ENCODE measurements at places on chromosomes 2 and 18.

DNA sequence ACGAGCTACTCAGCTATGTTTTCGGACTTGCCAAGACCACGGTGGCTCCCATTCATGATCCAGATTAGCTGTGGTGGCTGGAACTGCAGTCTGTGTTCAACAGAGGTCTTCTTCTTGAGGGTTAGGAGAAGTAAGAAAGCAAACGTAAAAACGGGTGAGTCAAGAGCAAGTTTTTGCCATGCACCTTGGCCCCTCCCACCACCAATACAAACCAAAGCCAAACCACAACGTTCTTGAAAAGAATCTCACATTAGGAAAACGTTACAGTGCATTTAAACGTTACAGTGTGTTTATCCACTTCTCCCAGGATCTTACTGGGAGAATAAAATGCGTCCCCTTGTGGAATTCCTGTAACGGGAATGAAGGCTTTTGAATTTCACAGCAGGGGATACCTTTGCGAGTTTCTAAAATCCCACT, 725 bp downstream of the FBXO48 start:
- DNase-seq: no peak

DNA sequence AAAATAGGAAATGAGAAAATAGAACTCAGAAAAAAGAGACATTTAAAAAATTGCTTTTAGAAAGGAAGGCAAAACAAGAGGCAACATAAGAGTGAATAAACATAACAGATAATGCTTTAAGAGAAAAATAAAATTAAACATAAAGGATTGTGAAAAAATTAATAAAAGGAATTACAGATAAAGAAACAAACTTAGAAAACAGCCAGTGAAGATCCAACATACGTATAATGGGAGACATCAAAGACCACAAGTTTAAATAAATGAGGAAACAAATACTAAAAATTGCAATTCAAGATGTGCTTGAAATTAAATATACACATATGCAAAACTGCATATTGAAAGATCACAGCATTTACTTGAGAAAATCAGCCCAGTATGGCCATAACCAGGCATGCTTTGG, 448.9 kb downstream of the NBAS start:
- no peak for DNase-seq

- no peak for DNase-seq
Measured at GRCh38 chr2:165192729-165193128, 11.1 kb downstream of the SCN3A start.

DNA sequence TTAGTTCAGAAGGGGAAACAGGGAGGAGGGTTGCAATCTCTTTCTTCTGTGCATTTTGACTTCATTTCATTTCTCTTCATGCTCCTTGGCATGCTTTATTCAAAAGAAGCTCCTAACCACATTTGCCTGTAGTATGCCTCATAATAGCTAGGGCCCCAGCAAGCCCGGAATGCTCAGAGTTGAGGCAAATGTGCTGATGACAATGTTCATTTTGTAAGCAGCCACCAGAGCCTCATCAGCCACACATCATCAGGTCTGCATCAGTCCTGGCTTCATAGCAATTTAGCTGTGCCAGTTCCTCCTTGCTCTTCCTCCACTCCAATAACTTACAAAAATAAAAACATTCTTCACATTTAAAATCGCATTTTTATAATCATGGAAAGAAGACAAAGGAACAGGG, 65.4 kb upstream of the MMADHC start:
- DNase-seq: no peak

- no peak for DNase-seq
Measured at GRCh38 chr18:74316257-74317170, 875 bp downstream of the C18orf63 start.

- DNase-seq: no peak
Measured at GRCh38 chr2:37636381-37637066, 34.9 kb downstream of the CDC42EP3 start.

DNA sequence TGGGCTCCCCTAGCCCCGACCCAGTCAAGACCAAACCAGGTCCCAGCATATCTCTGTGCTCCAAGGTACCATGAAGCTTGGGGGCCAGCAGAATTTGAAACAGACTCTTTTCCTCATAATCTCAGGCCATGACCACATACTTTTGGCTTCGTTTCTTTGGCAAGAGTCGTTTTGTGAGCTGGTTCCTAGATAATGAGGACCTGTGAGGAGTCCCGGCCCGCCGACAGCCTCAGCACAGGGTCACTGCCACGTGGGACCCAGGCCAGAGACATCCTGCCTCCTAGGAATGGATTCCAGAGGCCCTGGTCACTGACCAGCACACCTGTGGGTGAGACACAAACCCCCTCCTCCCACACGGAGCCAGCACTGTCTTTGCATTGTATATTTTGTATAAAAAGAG, 73.5 kb downstream of the VAPA start:
- DNase-seq: no peak

DNA sequence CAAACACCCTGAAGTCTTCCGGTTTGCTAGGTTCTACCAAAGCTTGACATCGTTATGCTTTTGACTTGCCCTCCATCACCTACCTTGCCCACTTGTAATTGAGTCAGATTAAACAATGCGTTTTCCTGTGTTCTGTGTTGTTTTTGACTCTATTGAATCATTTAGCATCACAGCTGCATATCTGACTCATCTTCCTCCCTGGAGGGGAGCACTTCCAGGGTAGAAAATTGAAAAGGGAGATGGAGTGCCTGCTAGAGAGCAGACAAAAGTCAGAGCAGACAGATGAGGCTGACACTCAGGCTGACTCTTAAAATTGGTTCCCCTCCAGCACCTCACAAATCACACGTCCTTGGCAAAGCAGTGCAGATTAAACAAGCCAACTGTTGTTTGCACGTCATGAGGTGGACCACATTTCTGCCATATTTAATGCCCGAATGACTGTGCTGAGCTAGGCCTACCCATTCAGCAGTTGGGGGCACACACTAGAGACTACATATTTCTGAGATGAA, 2.2 kb downstream of the MPP4 start:
- DNase-seq: no peak

GRCh38 chr2:158766524-158766923, 28.6 kb upstream of the DAPL1 start:
- DNase-seq: no peak

GRCh38 chr2:11022064-11022463, 110.3 kb downstream of the KCNF1 start:
- no peak for DNase-seq

- DNase-seq: no peak
Measured at GRCh38 chr2:184683911-184684310, 85.6 kb downstream of the ZNF804A start.

DNA sequence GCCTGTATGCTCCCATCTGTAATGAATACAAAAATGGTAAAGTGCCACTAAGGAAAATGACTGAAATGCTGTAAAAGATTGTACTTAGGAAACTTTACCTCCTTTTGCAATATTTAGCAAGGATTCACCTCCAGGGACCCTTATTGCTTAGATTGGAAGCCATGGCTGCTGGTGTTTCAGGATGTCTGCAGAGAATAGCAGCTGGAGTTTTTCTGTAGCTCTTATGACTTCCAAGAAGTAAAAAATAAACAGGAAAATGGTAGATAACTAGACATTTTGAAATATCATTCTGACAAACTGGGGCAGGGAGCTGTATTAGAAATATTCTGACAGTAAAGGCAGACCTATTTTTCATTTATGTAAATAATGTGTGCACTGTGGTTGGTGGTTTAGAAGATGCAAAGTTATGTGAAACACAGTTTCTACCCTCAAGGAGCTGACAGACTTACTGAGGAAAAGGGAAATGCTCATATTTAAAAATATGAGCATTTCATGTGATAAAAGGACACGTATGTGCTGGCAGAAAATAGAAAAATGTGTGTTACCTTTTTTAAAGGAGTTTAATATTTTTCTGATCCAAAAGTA, 224.9 kb upstream of the BOD1L2 start:
- DNase-seq: no peak

All from NCI-H1092 (cell line).